ENCODE measurements at places on chromosomes 1 and 21.

DNA sequence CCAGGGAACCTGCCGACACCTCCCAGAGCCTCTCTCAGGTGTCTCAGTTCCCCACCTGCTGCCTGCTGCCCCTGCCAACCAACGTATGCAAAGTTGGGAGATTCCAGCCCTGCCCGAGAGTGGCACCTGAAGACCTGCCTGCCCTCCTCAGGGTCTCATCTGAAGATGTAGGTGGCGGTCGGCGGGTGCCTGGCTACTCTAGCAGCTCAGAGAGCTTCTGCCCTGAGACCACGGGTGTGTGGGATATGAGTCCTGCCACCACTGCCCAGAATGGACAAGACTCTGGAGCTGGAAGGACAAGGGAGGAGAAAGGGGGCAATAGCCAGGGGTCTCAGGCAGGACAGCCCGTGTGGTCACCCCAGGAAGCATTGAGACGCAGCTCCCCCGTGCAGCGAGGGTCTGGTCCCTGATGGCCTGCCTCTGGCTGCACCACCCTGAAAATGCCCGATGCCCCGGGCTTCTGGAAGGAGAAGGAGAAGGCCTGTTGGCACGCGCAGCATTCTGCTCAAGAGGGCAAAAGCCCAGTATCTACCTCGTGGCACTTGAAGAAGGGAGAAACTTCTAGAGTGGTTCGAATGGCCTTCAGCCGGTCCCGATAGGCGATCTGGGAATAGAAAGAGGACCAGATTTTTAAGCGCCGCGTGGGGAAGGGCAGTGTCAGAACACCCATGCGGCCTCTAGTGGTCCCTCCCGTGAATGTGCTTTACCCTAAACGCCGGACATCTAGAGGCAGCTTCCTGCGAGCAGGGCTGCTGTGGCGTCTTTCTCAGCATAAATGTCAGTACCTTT, 88.8 kb downstream of the STUM start:
- DNase-seq: peak; percentile 56

DNA sequence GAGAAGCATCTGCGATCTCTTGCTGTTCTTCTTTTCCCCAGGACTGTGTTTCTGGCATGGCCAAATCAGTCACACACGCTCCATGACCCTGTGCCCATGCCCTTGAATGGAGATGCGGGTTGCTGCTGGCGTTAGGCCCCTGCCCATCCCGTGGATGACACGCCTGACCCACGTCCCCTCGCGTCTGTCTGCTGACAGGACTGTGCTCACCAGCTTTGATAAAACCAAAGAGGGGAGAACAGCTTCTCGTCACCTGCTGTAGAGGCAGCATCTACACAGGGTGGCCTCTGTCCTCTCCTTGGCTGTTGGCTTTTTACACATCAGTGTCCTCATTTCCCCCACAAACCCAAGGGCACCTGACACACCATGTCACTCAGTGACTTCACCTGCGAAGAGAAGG, 6.9 kb downstream of the MT1HL1 start:
- DNase-seq: no peak

- DNase-seq: no peak
Observed at GRCh38 chr1:241202401-241202800, 154.6 kb downstream of the RGS7 start.

- DNase-seq: no peak
Observed at GRCh38 chr21:45640888-45641479, 2.5 kb upstream of the PCBP3 start.

GRCh38 chr1:115115521-115116161, 26.3 kb upstream of the TSPAN2 start:
- DNase-seq: no peak

- no peak for DNase-seq
Observed at GRCh38 chr1:35939484-35939883, 8.6 kb downstream of the AGO3 start.

DNA sequence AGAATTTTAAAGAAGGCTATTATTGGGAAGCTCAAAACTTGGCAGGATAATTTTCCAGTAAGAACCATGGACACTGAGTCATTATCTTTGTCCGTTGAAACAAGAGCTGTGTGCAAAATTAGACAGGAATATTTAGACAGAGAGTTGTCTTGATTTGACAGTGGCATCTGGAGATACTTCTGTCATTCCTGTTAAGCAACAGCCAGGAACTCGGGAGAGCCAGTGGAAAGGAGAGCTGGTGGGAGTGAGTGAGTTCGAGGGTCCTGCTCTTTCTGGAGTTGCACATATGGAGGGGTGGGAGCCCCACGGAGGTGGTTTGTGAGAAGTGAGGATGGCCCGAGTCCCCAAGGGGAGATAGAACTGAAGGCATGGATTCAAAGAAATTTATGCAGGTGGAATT, 3.1 kb downstream of the COQ8A start:
- no peak for DNase-seq

DNA sequence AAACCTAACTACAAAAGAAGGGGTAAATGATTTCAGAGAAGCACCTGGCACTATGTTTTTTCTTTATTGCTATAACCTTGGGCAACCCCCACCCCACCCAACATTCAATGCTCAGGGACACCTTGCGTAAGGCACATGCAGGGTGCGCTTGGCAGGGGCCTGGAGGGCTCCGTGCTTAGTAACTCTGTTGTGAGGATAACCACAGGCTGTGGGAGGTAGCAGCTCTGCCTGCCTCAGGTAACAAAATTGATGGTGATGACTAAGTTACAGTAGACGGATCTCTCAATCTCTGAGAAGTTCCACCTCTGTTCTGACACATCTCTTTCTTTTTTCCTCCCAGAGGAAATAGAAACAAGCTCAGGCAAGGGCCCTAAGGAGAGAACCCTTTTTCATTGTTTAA, 8.7 kb upstream of the CCN1 start:
- no peak for DNase-seq

- DNase-seq: peak; percentile 33
Observed at GRCh38 chr21:36149788-36150711, 6.6 kb upstream of the DOP1B start.

- no peak for DNase-seq
Observed at GRCh38 chr21:27759820-27760219, 792.9 kb upstream of the ADAMTS5 start.

DNA sequence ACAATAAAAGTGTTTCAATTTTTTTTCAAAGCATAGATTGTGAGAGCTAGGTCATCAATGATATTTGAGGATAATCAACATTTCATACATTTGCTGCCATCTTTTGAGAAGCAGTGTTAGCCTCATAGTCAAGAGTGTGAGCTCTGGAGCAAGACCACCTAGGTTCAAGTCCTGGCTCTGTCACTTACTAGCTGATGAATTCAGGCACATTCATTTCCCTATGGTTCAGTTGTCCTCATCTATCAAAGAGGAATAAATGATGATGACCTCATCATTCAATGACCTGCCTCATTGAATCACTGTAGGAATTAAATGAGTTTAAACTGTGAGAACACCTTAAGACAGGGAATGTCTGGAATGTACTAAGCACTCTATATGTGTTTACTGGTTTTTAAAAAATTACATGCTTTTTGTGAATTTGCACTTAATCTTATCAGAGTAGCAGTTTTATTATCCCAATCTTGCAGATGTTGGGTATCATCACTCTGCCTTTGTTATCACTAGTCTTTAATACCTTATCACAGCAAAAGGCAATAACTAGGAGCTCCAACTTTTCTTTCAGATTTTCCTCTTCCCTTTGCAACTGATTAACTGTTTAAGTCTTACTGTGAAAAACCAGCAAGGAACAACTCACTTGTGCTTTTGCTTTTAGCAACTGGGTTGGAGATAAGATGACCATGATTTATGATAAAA, 47.4 kb downstream of the SLC30A10 start:
- DNase-seq: no peak

DNA sequence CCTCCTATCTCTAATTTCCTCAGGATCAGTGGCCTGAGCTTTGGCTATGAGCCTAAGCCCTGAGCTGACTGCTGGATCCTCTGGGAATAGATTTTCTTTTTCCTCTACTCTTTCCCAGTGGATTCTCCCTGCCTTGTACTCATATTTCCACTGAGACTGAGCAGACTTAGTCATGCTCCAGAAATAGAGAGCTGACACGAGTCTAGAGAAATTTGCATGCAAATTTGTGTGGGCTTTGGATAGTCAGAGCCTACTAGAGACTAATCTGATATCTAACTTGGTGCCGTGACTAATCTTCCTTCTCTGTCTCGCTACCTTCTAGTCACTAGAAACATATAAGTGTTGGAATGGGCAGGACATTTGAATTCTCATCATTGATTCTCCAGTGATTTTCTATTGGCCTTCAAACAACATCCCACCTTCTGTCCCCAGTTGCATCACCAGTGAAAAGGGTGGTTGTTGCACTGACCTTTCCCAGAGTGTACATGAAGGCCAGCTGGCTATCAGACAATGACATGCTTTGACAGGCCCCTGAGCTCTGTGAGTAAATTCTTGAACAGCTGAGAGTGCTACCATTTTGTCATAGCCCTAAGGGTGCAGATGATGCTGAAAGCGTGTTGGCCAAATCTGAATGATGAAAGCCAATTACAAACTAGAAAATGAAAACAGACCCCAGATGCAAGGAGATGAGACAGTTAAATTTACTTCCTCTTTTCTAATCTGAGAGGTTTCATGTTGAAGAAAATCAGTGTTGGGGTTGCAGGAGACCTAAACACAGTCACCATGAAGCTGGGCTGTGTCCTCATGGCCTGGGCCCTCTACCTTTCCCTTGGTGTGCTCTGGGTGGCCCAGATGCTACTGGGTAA, at the start of gene FCRLA:
Gene FCRLA, plus strand, starts transcription at position 748 of the 866 bp plus-strand sequence. Its CDS starts 36 bp downstream, at position 784.
- DNase-seq: peak; percentile 54

DNA sequence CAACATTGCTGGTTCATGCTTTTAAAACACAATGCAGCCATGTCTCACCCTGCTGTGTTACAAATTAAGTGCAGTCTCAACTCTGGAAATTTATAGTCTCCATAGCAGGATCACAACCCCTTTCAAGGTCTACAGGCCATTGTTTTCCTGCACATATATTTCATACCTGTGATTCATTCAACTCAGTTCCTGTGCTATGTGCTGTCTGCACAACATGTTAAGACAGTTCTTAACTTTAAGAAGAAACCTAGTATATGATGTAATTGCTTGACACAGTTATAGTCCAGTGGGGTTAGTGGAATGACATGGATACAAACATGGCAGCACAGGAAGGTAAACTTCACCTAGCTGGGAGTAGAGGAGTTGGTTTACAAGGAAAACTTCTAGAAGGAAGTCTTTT, 106.4 kb downstream of the IFI44 start:
- DNase-seq: no peak

DNA sequence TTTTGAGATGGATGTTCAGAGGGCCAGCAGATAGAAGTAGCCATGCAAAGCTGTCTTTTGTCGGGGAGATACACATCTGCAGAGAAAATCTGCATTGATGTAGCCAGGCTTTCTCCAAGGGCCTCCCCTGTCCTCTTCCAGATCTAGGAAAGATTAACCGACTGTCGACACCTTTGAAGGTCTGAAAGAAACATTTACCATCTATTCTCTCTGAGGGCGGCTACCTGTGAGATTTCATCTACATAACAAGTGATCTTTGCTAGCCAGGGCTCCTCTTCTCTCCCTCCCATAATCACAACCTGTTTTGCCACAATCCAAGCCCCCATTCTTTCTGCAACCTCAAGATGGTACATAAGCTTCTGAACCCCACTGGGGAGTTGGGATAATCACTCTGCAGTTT, 193.6 kb downstream of the RGS7 start:
- no peak for DNase-seq

- peak; percentile 51 for DNase-seq
Observed at GRCh38 chr1:110390692-110391245, at the start of gene SLC16A4. TSS of gene SLC16A4 (minus strand) at chr1:110391026. CDS start at chr1:110389323, 1,703 bp downstream.

GRCh38 chr1:91011726-91012125, 10.1 kb downstream of the ZNF644 start:
- DNase-seq: no peak

DNA sequence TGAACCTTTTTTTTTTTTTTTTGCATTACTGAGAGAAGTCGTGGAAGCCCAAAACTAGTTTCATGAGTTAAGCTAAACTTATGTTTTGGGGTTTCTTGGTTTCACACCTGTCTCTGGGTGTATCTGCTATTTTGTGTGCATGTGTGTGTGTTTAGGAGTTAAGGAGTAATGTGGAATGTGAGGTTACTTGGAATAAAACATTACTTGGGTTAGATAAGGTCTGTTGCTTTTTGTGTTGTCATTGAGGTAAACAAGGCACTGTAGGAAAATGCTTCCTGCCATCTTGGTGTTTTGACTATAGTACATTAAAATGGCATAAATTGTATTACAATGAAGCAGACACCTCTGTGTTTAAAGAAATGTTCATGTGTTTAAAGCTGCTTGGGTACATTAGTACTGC, 2.9 kb downstream of the TENT5C start:
- DNase-seq: no peak

GRCh38 chr1:79193211-79194079, 186.9 kb upstream of the ADGRL4 start:
- DNase-seq: peak; percentile 11

DNA sequence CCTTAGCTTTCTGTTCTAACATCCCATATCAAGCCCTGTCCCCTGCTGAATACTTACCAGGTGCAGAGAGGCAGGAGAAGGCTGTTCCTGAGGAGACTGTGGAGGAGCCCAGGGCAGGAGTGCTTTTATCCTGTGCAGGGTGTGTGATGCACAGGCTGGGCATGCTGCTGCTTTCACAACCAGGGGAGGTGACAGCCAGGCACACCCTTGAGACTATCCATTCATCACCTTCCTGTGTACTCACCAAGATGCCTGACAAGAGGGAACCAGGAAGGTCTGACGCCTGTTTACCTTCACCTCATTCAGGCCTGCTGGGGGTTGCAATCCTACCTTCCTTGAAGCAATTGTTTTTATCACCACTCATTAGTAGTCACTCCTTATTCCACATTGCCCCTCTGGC, at the start of gene LCE3E:
Gene LCE3E, minus strand, starts transcription at position 100 of the 400 bp plus-strand sequence. CDS start 572 bp downstream, outside the sequence.
- no peak for DNase-seq

DNA sequence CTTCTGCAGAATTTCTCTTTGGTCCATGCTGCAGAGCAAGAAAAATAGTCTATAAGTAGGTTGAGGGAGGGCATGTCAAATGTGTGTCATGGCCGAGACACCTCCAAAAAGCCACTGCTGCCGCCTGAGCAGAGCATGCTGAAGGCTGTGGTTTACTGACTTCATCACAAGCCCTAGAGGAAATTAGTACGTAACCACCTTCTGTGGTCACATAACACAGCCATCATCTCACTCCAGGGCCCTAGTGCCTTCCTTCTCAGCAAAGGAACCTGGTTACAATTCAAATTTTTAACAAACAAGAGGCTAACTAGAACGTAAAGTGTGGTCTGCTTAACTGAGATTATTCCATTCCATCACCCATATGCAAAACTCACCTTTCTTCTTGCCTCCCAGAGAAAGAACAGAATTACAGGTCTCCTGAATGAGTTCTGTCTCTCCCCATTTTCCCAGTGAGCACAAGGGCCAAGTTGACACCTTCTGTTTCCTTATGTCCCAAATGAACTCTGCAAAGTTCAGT, at the start of gene PTPN22:
Gene PTPN22, minus strand, starts transcription at position 116 of the 517 bp plus-strand sequence.
- peak; percentile 48 for DNase-seq

All from AG08396 (cell line).